ENCODE measurements at places on chromosomes 2 and 18.

- DNase-seq: no peak
These were observed 838.8 kb downstream of the SLC4A3 start for GRCh38 chr2:220466251-220466691.

DNA sequence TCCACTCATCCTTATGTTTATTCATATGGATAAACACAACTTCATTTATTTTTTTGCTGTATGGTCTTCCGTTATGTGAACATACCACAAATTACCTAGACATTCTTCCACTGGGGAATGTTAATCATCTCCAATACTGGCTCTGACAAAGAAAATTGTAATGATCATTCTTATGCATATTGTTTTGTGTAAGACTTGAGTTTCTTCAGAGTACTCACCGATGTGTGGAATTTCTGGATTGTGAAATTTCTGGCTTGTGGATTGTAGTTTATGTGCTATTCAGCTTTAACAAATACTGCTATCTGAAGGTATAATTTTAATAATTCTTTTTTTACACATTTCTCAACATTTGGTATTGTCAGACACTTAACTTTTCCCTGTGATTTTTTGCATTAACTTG lies 212.2 kb upstream of the THUMPD2 start:
- no peak for DNase-seq

- DNase-seq: no peak
These were observed 45.8 kb downstream of the LDLRAD4 start for GRCh38 chr18:13264091-13265007.

GRCh38 chr18:58865033-58865590 lies 435 bp downstream of the ZNF532 start:
- DNase-seq: no peak

DNA sequence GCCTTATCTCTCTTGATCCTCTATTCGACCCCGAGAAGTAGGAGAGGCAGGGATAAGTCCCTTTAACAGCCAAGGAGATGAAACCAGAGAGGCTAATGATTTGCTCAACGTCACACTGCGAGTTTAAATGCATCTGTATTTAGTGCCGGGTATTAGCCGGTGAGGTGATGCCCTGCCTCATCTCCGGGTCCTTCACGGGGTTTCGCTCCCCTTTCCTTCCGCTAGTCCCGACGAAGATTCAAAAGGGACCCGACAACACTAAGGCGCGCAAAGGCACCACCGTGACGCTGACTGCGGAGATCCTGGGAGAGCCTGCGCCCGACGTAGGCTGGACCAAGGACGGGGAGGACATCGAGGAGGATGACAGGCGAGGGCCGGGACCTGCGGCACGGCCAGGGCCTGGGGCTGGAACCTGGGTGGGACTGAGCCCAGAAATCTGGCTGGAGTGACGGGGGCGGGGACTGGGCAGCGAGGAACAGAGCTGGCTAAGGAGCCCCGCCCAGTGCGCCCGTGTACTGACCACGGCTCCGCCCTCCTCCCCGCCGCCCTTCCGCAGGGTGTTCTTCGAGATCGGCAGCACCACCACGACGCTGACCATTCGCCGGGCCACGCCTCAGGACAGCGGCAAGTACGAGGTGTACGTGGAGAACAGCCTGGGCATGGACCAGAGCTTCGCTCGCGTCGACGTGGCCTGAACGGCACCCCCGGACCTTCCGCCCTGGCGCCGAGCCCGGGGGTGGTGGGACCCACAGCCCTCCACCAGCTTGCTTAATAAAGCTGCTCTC lies 1.0 kb upstream of the GMPPA start:
- no peak for DNase-seq

DNA sequence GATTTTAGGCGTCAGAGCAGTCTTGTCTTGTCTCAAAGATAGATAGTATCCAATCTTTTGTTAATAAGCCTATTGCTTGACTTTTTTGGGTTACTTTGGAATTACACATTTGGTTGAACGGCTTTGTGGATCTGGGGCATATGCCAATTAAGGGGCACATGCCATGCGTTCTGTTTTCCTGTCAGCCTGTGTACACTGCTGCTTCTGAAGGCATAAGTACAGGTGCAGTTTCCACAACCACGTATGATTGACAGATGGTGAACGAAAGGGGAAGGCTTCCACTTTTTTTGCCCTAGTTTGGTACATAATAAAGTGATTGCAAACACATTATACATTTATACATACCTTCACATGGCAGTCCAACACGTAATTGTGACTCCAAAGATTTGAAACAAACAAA lies 102.3 kb downstream of the RAPH1 start:
- no peak for DNase-seq

- no peak for DNase-seq
These were observed 3.0 kb downstream of the AP1S3 start for GRCh38 chr2:223834431-223834830.

DNA sequence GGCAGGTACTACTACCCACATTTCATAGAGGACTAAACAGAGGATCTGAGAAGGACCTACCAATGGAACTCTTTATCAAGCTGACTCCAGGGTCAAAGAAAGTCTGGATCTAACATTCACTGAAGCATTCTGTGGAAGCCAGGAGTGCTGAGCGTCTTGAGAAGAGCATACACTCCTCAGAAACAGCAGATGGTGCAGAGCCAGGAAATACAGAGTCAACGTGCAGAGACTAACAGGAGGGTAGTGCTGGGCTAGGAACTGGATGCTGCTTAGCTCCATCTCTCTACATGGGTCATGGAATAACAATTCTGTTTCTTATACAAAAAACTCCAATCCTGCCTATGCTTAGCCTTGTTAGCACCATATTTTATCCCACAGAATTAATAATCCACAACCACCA lies 5.5 kb upstream of the SERTAD2 start:
- DNase-seq: no peak

DNA sequence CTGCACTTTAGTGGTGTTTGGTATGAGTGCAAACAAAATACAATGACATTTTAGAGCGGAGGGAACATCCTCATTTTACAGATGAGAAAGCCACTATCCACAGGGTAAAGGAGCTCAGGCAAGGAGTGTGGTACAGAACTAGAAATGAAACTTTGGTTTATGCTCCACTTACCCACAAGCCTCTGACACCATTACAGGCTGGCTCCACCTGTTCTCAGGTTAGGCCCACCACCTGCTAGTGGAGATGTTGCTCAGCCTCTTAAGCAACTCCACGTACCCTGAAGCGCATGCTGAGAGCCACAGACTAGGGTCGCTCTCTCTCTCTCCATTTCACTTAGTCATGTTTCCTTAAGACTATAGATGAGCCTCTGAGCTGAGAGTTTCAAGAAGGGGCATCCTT lies 130.0 kb downstream of the MBD2 start:
- DNase-seq: no peak

DNA sequence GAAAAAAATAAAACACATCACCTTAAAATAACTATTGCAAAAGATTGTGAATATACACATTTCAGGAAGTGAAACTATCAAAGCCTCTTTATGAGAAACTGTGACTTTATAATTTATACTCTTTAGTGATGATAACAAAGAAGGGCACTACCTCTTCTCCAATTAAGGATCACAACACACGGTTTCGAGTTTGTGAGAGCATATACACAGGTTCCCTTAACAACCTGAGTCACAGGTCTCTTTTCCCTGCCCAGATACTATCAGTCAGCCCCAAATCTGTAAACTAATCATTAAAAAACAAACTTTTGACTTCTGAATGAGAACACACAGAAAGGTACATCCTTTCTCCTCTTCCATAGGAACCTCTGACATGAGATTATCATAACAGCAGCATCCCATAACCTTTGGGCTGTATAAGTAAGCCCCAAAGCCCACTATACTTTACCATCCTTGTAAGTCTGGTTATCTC lies 44.9 kb downstream of the PTPN2 start:
- DNase-seq: no peak
